ENCODE measurements at places on chromosomes 5 and 9.

- DNase-seq = no peak
Measured at GRCh38 chr5:24642022-24642421, 2.8 kb downstream of the CDH10 start.

GRCh38 chr9:37967014-37967760 is 63.3 kb upstream of the SLC25A51 start:
- DNase-seq = no peak

DNA sequence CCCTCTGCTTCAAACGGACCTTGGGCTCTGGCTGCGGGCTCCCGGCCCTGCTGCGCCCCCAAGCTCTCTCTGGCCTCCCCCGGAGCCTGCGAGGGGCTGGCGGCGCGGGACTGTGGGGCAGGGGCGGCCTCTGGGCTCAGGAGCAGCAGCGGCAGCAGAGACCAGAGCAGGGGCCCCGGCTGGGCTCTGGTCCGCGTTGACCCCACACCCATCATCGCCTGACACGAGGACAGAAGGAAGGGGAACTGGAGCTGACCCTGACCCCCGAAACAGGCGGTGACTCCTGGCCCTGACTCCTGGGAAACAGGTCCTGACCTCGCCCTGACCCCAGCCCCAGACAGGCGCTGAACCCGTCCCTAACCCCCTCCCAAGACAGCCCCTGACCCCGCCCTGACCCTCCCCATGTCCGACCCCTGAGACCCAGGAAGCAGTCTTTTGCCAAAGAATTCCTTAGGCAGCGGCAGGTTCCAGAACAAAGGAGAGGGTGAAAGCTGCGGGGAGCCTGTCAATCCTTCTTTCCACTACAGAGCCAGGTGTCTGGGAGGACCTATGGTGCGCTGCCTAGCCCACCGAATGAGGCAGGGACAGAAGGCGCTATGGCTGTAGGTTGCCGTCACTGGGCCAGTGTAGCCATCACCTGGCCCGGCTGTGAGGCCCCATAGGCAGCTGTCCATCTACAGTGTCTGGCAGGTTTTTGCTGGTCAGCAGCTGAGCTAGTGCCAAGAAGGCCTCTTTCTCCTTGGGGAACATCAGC is 74.7 kb upstream of the SPTLC1 start:
- DNase-seq = no peak

GRCh38 chr5:169519358-169519757 is 64.2 kb upstream of the SPDL1 start:
- DNase-seq = no peak

DNA sequence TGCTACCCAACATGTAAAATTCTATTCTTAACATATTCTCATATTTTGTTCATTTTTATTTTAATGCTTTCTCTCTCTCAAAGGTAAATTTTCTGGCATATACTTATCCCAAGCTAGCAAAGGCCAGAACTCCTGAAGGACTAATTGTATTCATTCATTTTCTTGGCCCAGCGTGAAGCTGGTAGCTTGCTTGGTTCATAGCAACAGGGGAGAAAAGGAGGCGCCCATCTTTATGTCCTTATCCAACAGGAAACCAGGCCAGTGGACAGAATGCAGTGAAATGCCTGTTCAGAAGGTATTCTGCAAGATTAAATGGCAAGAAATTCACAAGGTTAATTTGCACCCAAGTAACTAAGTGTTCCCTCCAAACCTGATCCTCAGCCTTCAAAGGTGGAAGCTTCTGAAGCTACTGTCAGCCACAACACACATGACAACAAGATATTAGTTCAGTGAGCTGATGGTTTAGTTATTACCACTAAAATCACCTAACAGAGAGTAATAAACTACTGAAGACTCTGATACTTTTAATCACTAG is 5.6 kb downstream of the EFNA5 start:
- DNase-seq = no peak

DNA sequence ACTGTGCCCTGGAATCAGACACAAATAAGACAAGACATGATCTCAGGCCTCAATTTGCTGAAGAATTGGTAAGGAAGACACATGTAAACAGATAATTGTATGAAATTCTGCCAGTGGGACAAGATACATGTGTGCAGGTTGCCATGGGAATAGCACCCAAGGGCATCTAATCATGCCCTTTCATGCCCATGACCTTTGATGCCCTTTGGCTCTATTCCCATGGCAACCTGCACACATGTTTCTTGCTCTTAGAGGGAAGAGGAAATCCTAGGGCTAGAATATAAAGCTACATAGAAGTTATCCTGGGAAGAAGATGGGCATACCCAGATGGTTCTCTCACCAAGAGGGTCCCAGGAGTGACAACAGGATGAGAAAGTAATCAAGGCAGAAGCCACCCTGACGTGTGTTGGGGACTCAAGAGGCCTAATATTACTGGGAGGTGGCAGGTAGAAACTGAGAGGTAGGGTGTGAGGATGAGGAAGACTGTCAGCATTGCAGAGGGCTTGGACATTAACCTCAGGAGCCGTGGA is 34.4 kb downstream of the P4HA2 start:
- DNase-seq = no peak

DNA sequence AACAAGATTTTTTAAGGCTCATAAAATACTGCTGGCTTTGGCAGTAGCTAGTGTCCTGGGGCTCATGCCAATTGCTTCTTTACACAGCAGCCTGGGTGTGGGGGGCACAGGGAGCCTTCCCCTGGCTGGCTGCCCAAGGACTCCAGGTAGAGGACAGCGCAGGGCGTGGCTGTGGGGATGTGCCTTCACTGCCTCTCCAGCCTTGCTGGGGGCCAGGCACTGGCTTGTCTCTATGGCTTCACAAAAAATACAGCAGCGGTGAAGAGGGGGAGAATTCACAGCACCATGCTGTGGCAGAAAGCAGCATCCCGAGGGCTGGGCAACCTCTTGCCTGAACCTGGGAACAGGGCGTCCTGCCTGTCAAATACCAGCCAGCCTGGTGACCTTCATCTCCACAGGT is 57.4 kb downstream of the DAP start:
- DNase-seq = no peak

- no peak for DNase-seq
Measured at GRCh38 chr5:14251733-14252132, 108.6 kb downstream of the TRIO start.

DNA sequence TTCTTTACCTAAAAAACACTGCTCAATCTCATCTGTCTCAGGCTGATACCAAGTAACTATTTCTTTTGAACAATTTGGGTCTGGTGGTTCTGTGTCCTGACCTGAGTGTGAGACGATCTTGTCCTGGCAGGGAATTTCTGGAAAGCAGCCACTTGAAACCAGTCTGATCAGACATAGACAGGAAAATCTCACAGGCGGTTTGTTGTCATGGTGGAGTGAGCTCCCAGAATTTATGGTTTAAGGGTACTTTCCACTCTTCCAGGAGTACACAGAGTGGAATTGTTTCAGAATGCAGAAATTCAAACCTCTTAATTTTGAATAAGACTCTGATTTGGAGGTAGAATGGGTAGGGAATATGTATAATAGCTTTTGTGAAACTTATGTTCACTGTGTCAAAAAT is 268.2 kb downstream of the ISL1 start:
- DNase-seq = no peak

- DNase-seq = no peak
Measured at GRCh38 chr5:85479849-85480248, 1095.2 kb upstream of the EDIL3 start.

DNA sequence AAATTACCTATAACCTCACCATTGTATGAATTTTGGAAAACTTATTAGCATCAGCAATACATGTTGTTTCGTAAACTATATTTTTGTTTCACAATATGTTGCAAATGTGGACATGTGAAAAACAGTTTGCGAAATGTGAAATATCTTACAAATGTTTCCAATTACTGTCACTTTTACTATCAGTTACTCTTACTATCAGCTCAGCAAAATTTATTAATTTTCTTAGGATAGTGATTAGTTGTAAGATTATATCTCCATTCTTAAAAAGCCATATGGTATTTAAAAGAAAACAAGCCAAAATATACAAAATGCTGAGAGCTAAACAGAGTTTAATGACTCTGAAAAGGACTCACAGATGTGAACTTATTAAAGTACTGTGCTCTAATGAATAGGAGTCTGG is 111.9 kb upstream of the LPAR1 start:
- DNase-seq = no peak

DNA sequence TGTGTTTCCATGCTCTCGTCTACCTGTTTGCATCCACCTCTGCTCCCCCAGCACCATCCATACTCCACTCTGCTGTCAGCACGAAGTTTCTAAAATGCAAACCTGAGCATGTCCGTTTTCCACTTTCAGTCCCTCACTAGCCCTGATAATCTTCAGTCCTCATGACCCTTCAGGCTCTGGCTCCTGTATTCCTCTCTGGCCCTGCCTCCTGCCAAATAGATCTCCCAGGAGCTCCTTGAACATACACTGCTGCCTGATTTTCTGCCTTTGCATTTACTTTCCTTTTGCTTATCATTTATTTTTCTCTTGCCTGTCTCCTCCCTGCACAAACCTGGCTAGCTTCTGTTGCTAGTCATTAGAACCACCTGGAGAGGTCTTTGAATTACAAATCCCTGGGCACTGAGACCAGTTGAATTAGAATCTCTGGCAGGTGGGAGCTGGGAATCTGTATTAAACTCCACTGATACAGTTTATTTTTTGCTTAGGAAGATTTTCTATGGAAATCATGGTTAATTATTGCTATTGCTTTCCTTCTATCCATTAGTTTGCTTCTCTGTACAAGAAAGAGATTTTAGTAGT is 18.5 kb downstream of the ARHGEF28 start:
- DNase-seq = no peak

DNA sequence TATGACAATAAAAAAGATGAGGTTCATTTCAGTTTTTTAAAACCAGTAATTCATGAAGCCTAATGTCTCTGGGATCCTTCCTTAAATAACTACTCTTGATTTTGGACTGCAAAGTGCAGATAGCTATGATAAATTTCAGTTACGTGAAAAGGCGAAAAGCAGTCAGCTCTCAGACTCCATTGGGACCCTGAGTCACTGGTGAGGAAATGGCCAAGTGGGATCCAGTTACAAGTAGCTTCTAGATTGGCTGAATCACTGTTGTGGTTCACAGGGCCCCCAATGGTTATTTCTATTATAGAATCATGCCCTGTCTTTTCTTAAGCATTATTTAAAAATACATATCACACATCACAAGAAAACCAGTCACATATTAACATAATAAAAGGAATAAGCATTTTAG is 31.1 kb upstream of the PPP3R2 start:
- no peak for DNase-seq

GRCh38 chr9:91085517-91086291 is 276.0 kb downstream of the AUH start:
- DNase-seq = no peak

- DNase-seq = no peak
Measured at GRCh38 chr5:127583866-127584265, 65.0 kb upstream of the CTXN3 start.

GRCh38 chr5:129852747-129853352 is 51.4 kb upstream of the CHSY3 start:
- peak; percentile 91 for DNase-seq

- DNase-seq = no peak
Measured at GRCh38 chr9:120692901-120693699, 21.2 kb downstream of the MEGF9 start.

- no peak for DNase-seq
Measured at GRCh38 chr5:16542236-16542635, 74.6 kb downstream of the RETREG1 start.
